ENCODE measurements at places on chromosomes 7 and 10.
A peak's percentile ranks its signal among the peaks of the same experiment; 100 is the strongest.

GRCh38 chr10:133474665-133475424 is 21.1 kb downstream of the SCART1 start:
- DNase-seq, result no peak

DNA sequence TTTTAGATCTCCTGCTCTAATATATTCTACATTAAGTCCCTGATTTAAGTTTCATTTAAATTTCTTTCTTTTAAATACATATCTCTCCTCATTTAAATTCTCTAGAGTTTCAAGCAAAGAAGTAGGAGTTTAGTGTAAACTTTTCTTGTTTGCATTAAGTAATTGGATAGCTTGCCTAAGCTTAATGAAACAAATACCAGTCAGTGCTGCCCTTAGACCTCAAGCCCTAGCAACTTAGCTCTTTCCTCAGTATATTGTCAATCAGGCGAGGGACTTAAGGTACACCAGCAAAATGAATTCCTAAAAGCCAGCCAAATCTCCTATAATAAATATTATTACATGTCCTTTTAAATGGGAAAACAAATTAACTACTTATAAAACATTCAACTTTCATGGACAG is 101.5 kb downstream of the CHCHD3 start:
- no peak for DNase-seq

GRCh38 chr7:45897042-45897690 is 8.9 kb downstream of the IGFBP1 start:
- DNase-seq, result peak; percentile 90

- DNase-seq, result no peak
Observed at GRCh38 chr10:111233439-111233838, 156.6 kb downstream of the ADRA2A start.

- DNase-seq, result no peak
Observed at GRCh38 chr7:117485118-117485620, 5.3 kb downstream of the CFTR start.

DNA sequence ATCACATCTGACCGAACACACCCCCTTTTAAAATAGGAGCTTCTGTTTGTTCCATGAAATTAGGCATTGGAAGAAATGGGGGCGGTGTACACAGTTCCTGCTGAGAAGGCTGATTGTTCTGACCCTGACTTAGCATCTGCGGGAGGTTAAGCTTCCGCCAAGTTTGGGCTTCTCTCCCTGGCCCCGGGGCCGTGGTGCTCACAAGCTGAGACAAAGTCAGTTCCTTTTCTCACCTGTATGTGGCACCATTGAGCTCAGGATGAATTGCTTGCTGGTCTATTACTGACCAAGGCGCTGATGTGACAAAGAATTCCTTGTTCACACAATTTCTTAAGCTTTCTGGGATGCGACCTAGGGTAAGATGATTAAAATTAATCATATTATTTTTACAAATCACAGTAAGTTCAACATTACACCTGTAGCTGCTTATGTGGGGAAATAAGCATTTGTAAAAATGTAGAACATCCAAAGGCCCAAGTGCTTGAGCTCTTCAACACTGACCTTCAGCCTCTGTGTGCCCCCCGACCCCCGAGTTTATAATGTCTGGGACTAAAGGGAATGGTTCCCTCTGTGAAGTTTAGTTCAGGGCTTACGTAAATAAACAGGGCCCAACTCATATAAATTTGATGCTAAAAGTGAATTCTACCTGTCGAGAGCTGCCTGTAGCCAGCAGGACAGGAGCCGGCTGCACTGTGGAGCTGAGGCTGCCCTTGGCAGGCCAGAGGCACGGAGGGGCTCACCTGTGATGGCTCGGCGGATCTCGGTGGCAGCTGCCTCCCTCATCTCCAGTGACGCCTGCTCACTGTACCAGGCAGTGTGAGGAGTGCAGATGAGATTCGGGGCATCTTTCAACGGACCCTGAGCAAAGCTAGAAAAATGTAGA is 50.8 kb downstream of the ZRANB1 start:
- DNase-seq, result peak; percentile 58

GRCh38 chr10:5343561-5343960 is 21.2 kb upstream of the UCN3 start:
- peak; percentile 2 for DNase-seq

GRCh38 chr10:35387768-35388167 is 51.5 kb downstream of the CCNY start:
- DNase-seq, result peak; percentile 75

- no peak for DNase-seq
Observed at GRCh38 chr10:76206797-76207352, 775.5 kb downstream of the LRMDA start.

DNA sequence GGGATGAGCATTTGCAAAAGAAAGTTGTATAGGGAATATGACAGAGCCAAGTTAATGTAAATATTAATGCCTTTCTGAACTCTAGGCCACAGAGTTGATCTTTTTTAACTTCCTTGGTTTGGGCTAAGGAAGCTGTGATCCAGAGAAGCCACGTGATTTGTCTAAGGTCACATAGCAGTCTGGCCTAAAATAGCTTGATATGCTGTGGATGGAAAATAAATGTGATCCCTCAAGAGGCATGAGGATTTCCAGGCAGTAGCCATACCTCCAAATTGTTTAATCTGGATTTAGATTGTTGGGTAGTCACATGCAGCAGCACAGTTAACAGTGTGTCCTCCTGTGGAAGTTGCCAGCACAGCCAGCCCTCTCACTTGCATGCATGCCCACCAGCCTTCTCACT is 165.7 kb upstream of the LANCL2 start:
- DNase-seq, result no peak

GRCh38 chr10:48564466-48565160 is 40.3 kb downstream of the ARHGAP22 start:
- DNase-seq, result no peak

GRCh38 chr7:124784879-124785818 is 19.6 kb upstream of the GPR37 start:
- peak; percentile 42 for DNase-seq

- no peak for DNase-seq
Observed at GRCh38 chr7:195010-195829, 2.8 kb downstream of the FAM20C start.

DNA sequence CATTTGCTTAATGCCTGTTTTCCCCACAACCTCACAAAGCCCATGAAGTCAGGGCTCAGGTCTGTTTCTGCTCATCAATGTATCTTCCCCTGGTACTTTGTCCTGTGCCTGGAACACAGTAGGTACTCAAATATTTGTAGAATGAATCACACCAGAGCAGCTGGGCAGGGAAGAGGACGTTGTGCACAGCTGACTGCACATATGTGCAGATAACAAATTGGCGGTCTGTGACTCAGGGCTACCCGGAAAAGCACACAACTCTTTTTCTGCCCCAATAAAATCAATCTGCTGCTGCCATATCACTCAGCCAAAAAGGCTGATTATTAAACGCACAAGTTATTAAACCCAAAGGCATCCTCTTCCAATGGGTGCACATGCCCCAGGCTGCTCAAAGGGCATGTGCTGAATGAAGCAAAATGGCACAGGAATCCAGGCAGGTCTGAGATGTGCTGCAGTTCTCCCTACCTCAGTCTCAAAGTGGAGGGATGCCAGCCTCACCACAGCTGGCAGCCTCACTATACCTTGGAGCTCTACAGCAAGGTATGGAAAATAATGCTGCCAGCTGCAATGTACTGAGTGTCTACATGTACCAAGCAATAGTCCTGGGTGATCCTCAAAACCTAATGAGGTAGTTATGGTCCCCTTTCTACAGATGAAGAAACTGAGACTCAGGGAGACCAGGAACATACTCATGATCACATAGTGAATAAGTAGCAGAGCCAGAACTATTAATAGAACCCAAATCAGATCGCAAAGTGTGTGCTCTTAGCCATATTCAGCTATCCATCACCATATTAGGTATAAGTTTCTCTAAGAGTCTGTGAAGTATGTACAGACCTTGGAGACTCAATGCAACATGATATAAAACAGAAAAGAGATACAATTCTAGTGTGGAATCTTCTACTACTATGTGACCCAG is 43.4 kb downstream of the SORBS1 start:
- DNase-seq, result peak; percentile 38

DNA sequence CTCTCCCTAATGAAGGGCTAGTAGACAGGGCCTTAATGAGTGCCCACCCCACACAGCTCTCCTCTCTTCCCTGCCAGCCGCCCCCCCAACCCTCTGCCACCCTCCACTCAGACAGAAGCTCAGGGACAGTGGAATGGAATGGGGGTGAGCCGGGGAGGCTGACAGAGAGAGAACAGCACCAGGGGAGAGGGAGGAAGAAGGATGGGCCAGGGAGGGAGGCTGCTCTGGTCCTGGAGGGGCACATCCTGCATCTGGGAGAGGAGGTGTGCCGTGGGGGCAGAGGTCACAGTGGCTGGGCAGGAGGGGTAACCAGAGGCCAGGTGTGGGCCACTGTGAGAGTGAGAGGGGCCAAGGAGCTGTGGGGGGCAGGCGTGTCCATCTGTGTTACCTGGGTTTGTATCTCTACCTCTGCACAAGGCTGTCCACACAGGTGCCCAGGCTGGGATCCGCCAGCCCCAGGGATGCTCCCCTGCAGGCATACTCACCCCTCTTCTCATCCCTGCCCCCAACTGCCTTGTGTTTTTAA is 2.4 kb downstream of the NYAP1 start:
- no peak for DNase-seq

- DNase-seq, result no peak
Observed at GRCh38 chr10:61735882-61736281, 73.2 kb downstream of the CABCOCO1 start.

DNA sequence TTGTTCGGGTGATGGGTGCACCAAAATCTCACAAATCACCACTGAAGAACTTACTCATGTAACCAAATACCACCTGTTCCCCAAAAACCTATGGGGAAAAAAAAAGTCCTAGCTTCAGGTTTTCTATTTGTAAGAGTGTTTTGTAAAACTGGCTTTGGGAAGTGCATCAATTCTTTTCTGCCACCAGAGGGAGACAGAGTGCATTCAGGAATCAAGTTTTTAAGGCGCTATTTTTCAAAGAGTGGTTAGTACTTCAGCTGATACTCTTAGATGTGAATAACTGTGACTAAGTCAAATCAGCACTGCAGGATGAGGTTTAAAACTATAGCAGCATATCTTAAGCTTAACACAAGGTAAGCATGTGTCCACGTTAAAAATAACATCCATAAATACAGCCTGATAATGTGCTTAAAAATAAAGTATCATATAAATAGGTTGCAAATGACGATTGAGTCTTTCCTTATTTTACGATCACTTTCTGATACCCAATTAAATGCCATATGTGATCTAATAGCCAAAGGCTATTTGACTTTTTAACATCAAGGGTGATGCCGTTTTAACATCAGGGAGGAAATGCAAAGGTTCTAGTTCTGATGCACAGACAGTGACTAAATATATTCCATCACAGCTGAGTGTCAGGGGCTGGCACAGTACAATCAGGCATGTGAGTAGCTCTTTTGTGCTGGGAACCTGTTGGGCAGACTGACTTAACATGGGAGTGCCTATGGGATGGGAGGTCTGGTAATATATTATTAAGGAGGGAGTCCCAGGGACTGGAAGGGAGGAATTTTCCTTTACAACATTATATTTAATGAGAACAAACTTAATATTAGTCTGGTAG is 10.6 kb upstream of the LYZL2 start:
- DNase-seq, result peak; percentile 71

GRCh38 chr10:110918269-110918642 is 724 bp downstream of the BBIP1 start:
- DNase-seq, result peak; percentile 96

- no peak for DNase-seq
Observed at GRCh38 chr7:115086146-115086841, 164.4 kb downstream of the MDFIC start.

DNA sequence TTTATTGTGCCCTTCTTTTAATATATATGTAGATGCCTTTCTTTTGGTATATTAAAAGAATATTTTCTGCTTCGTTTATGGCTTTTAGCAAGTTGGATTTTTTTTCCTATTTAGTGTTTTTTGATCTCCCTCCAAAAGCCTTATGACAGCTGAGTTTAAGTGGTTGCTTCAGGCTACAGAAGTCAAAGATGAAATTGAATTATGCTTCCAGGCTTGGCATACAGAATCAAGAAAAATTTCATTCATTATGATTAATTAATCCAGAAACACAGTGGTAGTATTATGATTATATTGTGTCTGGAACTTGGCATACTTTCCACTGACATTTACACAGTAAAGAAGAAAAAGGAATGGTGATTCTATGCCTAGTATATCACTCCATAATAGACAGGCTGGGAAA is 63.8 kb upstream of the SEM1 start:
- no peak for DNase-seq
